ENCODE measurements at places on chromosomes 2 and 18.

- DNase-seq = no peak
Observed at GRCh38 chr18:46829531-46829930, 72.7 kb upstream of the ST8SIA5 start.

DNA sequence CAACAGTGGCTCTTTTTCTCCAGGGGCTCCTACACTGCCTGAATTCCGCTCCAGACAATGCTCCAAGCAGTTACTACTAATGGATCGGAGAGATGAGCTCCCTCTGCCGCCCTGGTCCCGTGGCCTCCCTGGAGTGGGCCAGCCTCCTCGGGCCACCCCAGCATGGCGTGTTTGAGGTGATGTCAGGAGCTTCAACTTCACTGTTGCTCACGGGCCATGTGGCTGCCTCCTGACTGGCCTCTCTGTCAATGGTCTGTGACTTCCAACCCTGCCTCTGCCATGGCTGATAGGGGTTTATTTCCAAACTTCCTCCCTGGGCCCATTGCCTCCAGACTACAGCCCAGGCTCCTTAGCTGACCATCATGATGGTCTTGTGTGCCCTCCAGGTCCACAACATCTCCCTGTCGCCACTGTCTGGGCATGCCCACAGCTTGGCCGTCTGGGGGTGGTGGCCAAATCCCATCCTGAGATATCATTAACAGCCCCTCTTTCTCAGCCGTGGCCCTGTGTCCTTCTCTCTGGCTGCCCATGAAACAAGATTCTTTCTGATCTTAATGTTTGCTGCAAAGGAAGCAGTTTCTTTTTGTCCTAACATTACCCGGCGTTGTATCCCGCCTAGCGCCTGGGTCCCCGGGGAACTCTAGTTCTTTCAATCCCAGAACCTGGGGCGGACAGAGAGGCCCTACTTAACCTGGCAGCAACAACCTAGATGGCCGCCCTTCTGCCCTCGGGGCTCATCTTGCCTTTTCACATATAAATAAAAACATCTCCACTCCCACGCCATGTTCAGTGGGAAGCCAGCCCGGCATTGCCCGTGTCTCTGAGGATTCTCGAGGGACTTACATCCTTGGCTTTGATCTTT is 38.1 kb downstream of the ATOH8 start:
- no peak for DNase-seq

GRCh38 chr18:45802814-45803492 is 22.5 kb upstream of the SIGLEC15 start:
- DNase-seq = peak; percentile 97

GRCh38 chr2:145759228-145759915 is 1239.5 kb upstream of the ZEB2 start:
- no peak for DNase-seq

GRCh38 chr2:758073-758820 is 81.0 kb upstream of the TMEM18 start:
- DNase-seq = no peak

DNA sequence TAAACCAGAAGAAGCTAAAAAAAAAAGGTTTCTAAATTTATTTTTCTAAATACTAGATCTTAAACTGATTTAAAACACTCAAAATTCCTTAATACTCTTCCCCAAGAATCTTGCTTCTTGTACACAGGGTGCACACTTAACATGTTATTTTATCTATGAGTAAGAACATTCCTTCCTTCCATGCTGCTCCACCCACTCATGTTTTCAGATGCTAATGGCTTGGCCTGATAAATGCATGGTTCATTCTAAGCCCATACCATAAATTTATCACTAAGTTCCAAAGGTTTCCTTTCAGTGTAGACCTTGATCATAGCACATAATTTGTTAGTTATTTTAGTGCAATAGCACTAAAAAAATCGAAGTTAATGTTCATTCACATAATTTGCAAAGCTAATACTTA is 8.1 kb downstream of the FBXO48 start:
- DNase-seq = peak; percentile 50

GRCh38 chr2:205683502-205684367 is 1.4 kb downstream of the NRP2 start:
- DNase-seq = no peak

- DNase-seq = no peak
Observed at GRCh38 chr2:3079959-3080948, 297.4 kb downstream of the EIPR1 start.

GRCh38 chr2:191922736-191923651 is 76.1 kb upstream of the CAVIN2 start:
- DNase-seq = no peak

DNA sequence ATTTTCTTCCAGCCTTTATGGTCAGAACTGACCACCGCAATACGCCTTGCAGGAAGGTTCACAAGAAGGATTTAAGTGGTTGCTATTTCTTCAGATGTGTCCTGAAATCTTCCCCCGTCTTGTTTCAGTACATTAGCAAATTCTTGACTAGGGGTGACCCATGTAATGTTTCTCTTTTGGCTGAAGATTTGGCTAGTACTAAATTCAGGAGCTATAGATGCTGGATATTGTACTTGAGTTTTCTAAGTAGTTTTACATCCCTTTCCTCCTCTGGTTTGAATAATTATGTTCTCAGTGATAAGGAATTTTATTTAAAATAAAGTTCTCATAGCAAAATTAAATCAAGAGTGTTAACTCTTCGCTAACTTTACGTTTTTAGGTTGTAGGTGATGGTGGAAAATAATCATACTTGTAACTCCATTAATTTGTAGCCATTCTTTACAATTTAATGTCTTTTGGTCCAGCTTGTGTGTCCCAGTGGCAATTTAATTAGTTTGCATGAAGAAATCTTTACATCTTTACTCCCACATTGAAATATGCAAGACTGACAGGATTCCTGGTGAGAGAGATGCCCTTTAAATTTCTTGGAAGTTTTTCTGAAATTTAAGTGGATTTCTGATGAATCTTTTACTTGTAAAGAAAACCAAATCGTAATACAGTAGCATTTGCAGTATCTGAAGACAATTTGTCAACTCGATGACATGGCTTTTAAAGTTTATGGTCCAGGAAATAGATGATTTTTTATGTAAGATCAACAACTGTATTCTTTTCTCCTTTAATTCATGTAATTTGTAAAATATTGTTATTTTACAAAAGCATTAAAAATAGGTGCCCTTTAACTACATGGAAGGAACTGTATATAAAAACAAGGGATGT is 2.8 kb downstream of the PHLPP1 start:
- DNase-seq = peak; percentile 16

DNA sequence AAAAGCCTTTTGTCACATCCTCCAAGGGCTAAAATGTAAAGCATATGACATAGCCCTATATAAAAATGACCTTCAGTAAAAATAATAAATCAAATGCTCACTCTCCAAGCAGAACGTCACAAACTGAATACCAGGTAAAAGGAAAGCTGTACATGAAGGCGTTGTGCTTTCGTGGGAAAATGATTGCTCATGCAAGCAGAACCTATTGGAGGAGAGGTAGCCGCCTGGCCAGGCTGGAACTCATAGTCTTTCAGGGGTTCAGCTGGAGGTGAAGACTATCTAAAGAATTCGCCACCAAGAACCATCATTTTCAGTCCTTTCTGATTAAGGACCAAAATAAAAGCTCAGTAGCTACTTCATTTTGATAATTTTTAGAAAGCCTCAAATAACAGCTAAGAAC is 44.7 kb downstream of the ANKRD44 start:
- no peak for DNase-seq

DNA sequence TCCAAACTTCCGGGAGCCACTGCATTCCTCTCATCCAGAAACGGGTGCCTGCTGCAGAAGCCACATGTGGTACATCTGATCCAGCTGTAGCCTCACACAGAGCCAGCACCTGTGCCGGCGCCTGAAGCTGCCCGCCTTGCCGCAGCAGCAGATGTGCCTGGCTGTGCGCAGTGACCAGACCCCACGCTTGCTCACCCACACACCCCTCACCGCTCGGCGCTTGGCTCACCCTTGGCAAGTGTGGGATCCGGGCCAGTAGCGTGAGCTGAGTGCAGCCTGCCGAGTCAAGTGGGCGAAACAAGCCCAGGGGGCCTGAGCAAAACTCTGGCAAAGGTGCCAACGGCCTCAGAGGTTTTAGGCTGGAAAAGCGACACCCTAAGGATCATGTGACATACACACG is 220.1 kb upstream of the TMEFF2 start:
- DNase-seq = no peak

- DNase-seq = peak; percentile 66
Observed at GRCh38 chr2:212364112-212364985, 174.3 kb downstream of the ERBB4 start.

DNA sequence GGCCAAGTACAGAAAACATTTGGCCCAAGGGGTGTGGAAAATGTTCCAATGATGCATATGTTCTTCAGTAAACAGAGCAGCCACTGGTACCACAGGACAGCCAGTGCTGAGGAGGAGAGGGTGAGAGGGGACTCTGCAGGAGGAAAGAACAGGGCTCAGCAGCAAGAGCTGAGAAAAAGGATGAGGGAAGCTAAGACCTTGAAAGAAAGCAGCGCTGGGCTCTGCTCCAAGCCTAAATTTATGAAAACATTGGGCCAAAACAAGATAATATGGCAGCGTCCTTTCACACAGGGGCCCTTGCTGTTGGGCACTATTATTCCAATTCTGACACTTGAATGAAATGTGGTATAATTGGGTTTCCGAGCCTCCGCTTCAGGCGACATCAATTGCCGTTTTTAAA is 939.0 kb upstream of the FANCL start:
- no peak for DNase-seq

DNA sequence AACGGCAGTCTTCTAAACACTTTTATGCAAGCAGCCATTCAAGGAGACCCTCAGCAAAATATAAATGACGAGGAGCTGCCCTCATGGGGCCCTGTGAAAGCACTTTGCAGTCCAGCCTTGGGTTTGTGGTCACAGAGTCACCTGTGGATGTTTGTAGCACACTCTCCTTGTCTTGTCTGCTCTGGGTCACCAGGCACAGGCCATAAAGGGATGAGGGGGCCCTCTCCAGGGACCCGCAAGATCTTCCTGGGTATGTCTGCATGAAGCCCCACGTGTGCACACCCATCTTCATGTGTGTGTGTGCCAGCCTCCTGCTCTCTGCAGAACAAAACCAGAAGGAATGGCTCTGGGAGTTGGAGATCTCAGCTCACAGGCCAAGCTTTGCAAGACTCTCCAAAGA is 36.2 kb downstream of the ATOH8 start:
- no peak for DNase-seq

GRCh38 chr2:5664278-5664681 is 27.9 kb upstream of the SOX11 start:
- DNase-seq = no peak

DNA sequence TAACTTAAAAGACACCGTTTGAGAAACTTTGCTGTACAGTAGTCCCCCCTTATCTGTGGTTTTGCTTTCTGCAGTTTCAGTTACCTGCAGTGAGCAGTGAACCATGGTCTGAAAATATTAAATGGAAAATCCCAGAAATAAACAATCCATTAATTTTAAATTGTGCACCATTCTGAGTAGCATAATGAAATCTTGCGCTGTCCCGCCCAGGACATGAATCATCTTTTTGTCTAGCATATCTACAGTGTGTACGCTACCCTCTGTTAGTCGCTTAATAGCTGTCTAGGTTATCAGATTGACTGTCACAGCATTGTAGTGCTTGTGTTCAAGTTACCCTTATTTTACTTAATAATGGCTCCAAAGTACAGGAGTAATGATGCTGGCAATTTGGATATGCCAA is 6.1 kb downstream of the ARPC2 start:
- no peak for DNase-seq

- DNase-seq = no peak
Observed at GRCh38 chr2:31547485-31547884, 33.3 kb downstream of the SRD5A2 start.

- no peak for DNase-seq
Observed at GRCh38 chr18:13240060-13240725, 21.6 kb downstream of the LDLRAD4 start.

DNA sequence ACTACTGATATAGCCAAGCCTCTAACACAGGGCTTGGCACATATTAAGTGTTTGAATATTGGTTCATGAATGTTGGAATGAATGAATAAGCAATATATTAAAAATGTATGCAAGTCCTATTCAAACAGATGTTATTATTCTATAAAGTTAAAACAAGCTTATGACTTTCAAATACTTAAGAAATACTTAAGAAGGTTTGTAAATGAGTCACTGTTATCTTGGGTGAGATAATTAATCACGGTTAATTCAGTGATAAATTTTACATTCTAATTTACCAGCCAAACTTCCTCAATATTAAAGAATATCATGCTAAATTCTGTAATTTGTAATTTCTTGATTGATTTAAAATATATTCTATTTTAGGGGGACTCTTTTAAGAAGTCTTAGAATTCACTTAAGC is 74.8 kb downstream of the RBMS1 start:
- peak; percentile 34 for DNase-seq

GRCh38 chr2:181882246-181883020 is 9.1 kb upstream of the ITPRID2 start:
- no peak for DNase-seq

DNA sequence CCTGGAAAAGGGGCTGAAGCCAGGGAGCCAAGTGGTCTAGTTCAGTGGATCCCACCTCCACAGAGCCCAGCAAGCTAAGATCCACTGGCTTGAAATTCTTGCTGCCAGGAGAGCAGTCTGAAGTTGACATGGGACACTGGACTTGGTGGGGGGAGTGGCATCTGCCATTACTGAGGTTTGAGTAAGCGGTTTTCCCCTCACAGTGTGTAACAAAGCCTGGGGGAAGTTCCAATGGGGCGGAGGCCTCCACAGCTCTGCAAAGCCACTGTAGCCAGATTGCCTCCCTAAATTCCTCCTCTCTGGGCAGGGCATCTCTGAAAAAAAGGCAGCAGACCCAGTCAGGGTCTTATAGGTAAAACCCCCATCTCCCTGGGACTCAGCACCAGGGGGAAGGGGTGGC is 144.4 kb downstream of the PTPRM start:
- DNase-seq = no peak

GRCh38 chr18:34998661-34999060 is 42.6 kb upstream of the MAPRE2 start:
- DNase-seq = no peak

GRCh38 chr2:201196003-201196402 is 13.1 kb downstream of the CASP10 start:
- no peak for DNase-seq

DNA sequence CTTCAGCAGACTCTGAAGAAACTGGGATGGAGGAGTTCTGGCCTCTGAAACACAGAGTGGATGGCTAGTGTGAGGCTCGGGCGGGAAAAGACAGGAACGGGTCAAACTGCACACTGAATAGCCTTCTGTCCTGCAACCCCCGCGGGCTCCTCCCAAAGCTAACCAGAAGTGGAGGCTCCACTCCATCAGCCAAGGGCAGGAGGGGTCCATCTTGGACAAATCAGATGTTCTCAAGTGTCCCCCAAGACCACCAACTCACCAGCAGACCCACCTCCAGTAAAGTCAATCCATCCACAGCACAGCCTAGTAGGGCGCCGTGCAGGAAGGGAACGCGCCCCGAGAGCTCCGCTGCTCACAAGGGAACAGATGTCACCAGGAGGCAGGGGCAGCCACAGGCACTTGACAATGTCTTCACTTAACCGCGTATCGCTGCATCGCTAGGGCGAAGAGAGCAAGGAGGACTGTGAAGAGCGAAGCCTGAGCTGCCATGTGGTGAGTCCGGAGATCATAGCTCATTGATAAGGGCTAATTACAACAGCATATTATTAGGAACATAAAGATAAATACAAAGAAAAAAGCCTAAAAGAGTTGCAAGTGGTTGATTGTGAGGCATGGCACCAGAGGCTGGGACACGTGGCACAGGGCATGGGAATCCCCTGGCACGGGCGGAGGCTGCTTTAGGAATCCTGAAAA is 494.6 kb upstream of the MYT1L start:
- no peak for DNase-seq
